Panc1 (cell line): ENCODE measurements at places on chromosomes 7 and 10. TPM values are rescaled to one million over a fixed set of nuclear protein-coding genes. Genes with fewer than 3 reads are reported as not detected.

DNA sequence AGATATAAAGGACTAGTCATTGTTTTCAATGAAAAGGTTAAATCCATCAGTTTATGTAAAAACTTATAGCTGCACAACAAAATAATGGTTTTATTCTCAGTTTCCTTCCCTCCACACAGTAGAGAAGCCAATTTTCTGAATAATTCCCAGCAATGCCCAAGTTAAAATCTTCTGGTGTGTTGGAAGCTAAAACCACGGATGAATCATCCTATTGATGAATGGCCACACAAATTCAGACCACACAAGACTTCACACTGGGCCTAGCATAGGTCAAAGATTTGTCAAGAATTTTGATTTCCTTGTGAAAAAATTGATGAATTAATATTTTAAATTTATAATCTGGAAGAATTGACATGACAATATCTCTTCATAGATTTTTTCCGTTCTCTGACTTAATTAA lies 617.6 kb downstream of the INHBA start:
- no peak for DNase-seq

DNA sequence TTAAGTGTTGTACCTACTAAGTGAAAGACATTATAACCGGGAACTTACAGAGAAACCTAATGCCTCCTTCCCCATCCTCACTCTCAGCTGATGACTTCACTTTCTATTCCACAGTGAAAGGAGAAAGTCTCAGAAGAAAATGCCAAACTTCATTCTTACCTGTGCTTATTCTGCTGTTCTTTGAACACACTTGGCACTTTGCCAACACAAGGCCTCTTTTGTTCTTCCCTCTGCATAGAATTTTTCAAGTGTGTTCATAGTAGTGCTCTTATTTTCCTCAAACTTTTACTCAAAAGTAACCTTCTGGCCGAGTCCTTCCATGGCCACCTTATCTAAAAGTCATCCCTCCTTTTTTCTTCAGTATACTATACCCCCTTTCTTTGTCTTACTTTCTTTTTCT lies 59.4 kb upstream of the ETV1 start:
- no peak for DNase-seq

DNA sequence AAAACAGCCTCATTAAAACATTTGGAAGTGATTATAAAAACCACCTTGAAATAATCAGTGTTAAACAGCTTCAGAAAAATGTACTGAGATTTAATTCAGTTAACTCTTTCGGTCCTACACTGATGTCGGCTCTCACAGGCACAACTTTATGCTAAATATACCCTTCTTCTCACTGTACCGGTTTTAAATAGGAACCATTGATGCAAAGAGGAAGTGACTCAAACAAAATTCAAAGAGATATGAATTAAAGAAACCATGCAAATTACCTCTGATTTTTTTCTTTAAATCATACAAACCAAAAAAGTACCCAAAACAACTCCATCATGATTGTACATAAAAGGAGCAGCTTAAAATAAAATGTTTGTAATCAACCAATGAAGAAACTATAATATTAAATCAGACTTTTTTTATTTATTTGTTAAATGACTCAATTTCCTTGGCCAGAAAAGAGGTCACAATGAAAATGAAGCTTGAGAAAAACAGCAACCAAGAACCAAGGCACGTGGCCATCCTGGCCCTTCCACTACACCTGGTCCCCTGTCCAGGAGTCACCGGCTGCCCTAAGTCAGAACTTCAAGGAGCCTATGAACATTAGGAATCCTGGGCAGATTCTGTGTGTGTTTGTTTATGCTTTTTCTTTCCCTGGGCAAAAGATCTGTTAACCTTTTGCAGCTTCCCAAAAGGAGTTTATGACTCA lies 73.0 kb upstream of the CABCOCO1 start:
- no peak for DNase-seq

DNA sequence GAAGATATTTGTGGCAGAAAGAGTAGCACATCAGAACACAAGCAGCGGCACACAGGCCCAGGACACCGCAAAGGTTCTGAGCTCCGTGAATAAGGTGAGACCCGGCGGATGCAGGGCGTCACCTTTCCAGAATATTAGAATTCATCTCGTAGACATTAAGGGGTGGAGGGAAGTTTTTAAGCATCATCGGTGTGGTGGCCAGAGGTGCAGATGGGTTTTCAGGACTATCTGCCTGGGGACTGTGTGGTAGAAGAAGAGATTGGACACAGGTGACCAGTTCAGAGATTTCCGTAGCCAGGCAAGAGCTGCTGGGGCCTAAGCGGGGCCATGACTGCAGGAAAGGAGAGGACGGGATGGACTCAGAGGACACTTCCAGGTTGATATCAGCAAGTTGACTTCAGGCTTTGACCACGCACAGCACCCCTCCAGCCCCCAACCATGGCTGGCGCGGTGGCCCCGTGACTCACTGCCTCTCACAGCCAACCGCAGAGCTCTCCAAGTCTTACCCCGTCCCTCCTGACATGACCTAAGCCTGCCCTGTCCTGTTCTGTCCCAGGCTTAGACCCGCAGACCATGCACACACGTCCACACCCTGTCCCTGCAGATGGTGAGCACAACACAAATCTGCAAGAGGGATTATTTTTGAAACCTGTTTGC lies 97.2 kb downstream of the OAT start:
- DNase-seq = no peak

DNA sequence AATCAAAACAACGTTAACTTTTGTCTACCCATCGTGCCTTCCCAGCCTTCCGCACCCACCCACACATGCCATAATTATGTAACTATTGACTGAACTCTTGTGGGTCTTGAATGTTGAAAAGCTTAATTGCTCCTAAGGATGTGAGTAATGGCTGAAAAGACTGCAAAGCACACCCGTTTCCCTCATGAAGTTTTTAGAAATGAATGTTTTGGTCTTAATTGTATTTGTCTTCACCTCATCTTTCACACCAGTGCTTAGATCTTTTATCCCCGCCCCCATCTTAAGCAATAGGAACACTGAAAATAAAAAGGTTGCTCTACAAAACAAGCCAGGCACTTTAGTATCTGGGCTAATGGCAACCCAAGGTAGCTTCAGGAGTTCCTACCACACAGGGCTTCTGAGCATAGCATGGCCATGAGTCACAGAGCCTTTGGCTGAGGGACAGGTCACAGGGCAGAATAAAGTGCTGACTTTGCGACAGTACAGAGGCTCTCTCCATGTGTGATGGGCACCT lies 690.5 kb downstream of the PARD3 start:
- DNase-seq = peak; percentile 58

DNA sequence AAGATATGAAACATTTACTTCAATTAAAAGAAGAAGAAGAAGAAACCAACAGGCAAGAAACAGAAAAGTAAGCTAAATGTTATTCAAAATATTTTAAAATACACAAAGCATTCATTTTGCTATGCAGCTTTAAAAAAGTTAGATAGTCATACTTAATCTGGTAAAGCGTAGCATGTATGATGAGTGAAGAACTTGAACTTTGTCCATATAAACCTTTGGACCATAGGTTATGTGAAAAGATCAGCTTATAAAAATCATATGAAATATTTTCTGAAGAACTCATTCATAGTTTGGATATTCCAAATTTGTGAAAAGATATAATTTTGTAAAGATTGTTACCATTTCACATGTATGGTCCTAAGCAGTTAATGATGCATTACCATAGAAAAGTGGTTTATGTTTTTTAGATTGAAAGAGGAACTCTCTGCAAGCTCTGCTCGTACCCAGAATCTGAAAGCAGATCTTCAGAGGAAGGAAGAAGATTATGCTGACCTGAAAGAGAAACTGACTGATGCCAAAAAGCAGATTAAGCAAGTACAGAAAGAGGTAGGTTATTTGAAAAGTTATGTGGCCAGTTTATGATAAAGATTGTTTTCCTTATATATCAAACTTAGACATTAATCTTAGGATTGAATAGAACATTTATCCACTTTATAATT lies 37.3 kb downstream of the KIF20B start:
- no peak for DNase-seq

The LRRC18 gene
- not detected for total RNA-seq

The ZNF394 gene
- 20.0 TPM for total RNA-seq
